ENCODE measurements at places on chromosomes 12 and 14. TPM values are rescaled to one million over a fixed set of nuclear protein-coding genes. Genes with fewer than 3 reads are reported as not detected.

The AGAP2 gene
- total RNA-seq: 57.1 TPM

The RTN1 gene
- not detected for total RNA-seq

The PTPN6 gene
- total RNA-seq: 255 TPM

The MEG3 gene
- total RNA-seq: not detected

The USP44 gene
- 2.9 TPM for total RNA-seq

The CLEC7A gene
- total RNA-seq: not detected

The CCDC175 gene
- total RNA-seq: not detected

The MANSC4 gene
- not detected for total RNA-seq

The SPIC gene
- total RNA-seq: not detected

The IL22 gene
- not detected for total RNA-seq

The CD163L1 gene
- total RNA-seq: not detected

The KRT79 gene
- total RNA-seq: not detected

The GARIN6 gene
- not detected for total RNA-seq

The IFNG gene
- total RNA-seq: 3.4 TPM

The MYF5 gene
- total RNA-seq: not detected

Data from T-helper 2 cell treated with Interferon-gamma antibody and Interleukin-4, amounts not matched to agents 100 ng/mL and 5 ng/mL, for 36 hours (primary cell).